Large intestine (tissue), 12 donors: ENCODE measurements at places on chromosomes 1 and 21. TPM values are rescaled to one million over a fixed set of nuclear protein-coding genes. Genes with fewer than 3 reads are reported as not detected.

The C1orf210 gene
- polyA plus RNA-seq = 46.2 TPM

DNA sequence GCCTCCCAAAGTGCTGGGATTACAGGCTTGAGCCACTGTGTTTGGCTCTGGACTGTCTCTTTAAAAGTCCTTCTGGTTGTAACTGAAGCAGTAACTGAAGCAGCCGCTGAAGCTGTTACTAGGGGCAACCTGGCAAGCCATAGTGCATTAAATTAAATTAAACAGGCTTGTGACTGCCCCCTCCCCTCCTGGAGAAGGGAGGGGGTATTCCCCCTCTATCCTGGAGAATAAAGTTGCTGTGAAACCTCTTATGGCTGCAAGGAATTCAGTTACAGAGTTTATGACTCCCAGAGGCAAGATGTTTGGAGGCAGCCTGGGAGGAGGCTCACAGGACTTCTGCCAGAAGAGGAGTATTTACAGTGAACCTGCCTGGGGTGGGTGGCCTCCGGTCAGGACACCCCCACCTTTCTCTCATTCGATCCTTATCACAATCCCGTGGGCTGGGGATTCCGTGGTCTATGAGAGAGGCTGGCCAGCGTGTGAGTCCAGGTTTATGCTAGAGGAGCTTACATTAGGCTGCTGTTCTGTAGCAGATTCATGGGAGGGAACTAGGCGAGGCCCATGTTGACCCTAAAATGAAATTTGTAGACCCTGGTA is 8.3 kb downstream of the TTC22 start:
- DNase-seq = peak; percentile 43

DNA sequence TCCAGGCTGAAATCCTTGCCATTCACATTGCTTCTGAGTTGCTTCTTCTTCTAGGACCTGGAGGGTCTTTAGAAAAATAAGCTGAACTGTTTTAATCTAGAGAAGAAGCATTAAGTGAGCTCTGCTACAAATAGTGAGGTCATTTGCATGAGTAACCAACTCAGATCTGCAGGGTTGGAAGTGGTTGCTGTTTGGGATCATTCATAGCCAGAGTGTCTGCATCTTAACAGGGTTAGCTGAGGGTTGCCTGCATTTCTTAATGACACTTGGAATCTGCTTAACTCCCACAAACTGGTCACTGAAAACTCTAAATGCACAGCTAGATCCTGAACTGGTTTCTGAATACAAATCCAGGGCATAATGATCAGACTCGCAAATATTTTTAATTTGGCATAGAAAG is 9.9 kb downstream of the CNIH3 start:
- DNase-seq = no peak

DNA sequence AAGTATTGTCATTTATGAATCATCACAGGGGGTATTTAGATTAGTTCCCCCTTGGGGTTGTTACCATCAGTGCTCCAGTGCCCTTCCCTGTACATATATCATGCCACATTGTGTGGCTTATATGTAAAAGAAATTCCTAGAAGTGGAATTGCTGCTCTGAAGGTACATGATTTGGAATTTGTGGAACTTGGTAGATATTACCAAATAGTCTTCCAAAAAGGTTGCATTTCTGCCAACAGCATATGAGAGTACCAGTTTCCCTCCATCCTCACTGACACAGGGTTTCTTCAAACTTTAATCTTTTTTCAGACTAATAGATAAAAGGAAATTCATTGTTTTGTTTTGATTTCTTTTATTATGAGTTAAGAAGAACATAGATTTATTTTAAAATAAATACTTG is 41.3 kb downstream of the AKNAD1 start:
- no peak for DNase-seq
